ENCODE measurements at places on chromosomes 2 and 18.

- DNase-seq, result no peak
These were observed 32.4 kb downstream of the IRS1 start for GRCh38 chr2:226767056-226767813.

DNA sequence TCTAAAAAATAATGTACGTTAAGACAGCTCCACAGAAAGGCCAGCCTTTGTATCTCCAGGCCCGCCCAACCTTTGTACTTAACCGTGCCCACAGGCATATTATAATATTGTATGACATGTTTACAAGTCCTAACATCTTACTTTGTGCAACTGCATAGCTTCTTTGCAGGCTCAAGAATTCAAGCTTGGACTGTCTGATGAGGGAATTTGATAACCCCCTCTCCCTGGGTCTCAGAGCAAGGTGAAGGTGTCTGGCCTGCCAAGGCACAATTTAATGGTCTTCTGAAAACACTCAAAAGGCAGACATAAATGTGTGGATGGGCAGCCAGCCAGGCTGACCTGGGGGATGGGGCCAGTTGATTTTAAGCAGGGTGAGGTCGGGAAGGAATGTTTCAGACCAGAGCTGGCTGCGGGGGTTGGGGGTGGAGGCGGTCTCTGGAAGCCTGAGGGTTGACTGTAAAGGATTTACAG is 732.7 kb upstream of the FANCL start:
- no peak for DNase-seq

- DNase-seq, result no peak
These were observed 48.2 kb downstream of the RPL37A start for GRCh38 chr2:216546641-216547403.

GRCh38 chr18:43389163-43389562 is 111.9 kb upstream of the SYT4 start:
- DNase-seq, result no peak

All from effector memory CD4-positive, alpha-beta T cell (primary cell).